NCI-H774 (cell line): ENCODE measurements at places on chromosomes 7 and 10.

GRCh38 chr7:77216181-77216845, 16.7 kb upstream of the FGL2 start:
- DNase-seq = no peak

GRCh38 chr7:34928052-34928451, 109.2 kb downstream of the DPY19L1 start:
- no peak for DNase-seq

GRCh38 chr7:104296266-104296665, 32.1 kb upstream of the LHFPL3 start:
- DNase-seq = no peak

- no peak for DNase-seq
Measured at GRCh38 chr7:47492716-47493325, 89.1 kb downstream of the TNS3 start.

DNA sequence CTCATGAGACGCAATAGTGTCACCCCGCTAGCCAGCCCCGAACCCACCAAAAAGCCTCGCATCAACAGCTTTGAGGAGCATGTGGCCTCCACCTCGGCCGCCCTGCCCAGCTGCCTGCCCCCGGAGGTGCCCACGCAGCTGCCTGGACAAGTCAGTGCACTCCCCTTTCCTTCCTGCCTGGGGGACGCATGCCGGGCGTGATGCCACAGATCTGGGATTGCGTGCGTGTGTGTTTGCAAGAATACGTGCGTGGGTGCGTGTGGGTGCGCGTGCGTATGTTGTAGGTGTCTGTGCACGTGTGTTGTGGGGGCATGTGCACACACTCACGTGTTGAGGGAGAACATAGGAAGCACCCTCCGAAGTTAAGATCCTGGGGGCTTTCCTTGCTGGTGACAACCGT, 23.5 kb downstream of the PFKFB3 start:
- no peak for DNase-seq

DNA sequence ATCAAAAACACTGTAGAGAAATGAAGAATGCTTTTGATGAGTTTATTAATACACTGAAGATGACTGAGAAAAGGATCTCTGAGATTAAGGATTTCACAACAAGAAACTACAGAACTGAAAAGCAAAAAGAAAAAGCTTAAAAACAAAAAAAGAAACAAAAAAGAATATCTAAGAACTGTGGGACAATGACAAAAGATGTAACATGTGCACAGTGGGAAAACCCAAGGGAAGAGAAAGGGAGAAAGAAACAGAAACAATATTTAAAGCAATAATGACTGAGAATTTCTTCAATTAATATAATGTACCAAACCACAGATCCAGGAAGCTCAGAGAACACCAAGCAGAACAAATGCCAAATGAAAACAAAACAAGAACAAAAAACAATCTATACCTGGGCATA, 42.2 kb downstream of the TFEC start:
- no peak for DNase-seq

- DNase-seq = no peak
Measured at GRCh38 chr10:93438613-93439253, 43.4 kb downstream of the MYOF start.

- DNase-seq = no peak
Measured at GRCh38 chr7:2105280-2105679, 127.5 kb downstream of the MAD1L1 start.

DNA sequence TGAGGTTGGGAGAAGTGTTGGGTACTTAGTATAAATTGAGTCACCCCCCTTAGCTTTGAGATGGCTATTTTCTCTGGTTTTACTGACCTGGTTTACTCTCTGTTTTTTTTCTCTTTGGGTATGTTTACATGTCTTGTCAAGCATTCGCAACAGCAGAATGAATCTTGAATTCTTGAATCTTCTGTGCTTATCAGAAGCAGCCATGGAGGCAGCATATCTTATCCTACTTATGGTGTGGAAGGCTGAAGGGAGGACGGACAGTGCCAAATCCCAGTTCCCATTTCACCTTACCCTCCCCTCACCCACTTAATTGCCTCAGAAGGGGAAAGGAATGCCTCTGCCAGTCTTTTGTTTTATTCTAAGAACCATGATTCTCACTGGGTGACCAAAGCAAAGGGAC, 3.7 kb downstream of the SND1 start:
- no peak for DNase-seq

DNA sequence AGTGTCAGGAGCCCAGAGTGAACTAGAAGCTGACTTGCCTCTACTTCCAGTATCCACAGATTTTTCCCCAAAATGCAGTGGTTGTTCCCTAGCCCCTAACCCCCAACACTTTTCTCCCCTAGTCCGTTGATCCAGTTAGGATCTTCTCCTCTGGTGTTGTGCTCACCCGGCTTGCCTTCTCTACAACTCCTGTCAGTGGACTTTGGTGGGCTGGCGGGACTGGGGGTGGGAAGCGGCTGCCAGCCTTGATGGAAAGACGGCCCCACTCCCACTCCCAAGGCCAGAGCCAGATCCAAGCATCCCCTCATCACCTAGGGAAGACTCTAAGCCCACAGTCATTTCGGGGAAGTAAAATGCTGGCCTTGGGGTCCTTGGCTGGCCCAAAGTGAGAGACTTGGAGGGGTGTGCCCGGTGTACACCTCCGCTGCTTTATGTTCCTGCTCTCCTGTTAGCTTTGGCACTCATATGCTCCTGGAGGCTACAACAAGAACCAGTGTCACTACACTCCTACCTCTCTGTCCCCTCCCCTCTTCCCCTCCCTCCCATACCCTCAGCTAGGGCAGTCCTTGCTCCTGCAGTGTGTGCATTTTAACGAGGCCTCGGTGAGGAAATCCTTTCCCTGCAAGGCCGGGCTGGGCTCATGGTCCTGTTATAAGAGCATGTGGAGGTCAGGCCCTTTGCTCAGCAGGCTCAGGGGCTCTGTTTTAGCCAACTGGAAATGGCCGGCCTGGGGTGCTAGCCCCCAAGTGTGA, 930 bp upstream of the HOXA10 start:
- DNase-seq = no peak

DNA sequence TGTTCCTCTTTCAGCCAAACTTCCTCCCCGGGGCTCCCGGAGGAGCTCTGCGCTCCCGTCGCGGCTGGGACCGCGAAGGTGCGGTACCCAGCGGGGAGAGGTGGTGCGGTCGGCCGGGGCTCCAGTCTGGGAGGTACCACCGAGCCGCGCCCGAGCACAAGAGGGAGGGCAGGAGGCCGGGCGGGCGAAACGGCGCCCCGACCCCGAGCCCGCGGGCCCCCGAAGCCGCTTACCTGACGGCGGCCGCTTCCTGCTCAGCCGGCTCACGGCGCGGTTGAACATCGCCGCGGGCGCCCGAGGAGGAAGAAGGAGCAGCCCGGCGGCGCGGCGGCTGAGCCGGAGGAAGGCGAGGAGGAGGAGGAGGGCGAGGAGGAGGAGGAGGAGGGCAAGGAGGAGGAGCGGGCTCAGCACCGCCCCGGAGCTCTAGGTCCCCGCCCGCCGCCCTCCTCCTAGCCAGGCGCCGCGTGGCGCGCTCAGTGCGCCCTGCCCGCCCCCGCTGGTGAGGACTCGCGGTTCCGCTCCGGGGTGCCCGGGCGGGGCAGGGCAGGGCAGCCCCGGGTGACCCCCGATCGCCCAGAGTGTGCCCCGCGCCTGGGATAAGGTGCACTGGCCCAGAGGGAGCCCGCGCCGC, at the start of gene RGS10:
TSS of gene RGS10 (minus strand) at position 363 of the 631 bp plus-strand sequence. CDS start at position 282, 81 bp downstream.
- no peak for DNase-seq

- peak; percentile 12 for DNase-seq
Measured at GRCh38 chr10:16521311-16522016, at the start of gene C1QL3. Gene C1QL3 (minus strand): TSS chr10:16521879. CDS start chr10:16521065, 814 bp downstream.

DNA sequence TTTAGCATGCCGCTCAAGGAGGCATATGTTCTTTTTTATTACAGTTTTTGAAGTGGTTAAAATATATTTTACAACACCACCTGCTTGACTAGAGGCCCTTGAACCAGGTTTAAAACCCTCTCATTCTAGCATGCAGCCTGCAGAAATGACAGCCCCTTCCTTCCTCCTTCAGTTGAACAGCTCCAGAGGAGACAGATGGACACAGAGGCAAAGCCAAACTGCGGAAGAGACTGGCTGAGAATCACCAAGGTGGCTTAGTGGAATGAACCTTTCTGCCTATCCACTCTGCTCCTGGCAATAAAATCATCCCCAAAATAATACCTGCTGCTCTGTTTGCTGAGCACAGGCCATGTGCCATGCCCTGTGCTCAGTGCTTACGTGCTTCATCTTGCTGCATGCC, 23.9 kb upstream of the PLPP4 start:
- DNase-seq = no peak

DNA sequence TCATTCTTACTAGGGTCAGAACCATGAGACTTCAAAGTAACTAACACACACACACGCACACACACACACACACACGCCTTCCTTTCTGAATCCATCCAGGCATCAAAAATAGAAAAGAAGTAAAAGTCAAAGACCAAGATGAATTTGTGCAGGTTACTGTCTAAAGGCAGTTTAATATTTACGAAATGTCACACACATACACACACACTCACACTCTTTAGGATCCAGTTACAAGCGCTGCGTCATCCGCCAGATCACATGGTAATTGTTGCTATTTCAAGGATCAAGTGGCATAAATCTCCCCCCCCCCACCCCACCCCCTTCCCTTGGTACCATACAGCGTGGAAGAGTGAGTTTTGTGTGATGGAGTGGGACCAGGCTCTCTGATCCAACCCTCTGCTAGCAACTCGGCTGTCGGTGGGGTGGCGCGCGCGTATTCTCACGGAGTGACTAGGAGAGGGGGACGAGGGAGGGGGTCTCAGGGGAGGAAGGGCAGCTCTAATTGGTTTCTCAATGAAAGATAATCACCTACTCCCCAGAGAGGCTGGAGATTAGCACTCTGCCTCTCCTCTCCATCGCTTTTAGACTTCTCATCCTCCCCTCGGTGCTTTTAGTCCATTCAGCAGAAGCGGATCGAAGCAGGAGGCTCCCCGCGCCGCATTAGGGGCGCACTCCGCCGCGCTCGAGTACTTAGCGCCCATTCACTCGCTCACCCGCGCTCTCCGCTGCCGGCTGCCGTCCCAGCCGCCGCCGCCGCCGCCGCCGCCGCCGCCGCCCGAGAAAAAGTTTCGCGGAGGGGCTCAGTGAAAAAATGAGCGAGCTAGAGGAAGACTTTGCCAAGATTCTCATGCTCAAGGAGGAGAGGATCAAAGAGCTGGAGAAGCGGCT, 83.5 kb upstream of the PRKG1 start:
- DNase-seq = no peak

DNA sequence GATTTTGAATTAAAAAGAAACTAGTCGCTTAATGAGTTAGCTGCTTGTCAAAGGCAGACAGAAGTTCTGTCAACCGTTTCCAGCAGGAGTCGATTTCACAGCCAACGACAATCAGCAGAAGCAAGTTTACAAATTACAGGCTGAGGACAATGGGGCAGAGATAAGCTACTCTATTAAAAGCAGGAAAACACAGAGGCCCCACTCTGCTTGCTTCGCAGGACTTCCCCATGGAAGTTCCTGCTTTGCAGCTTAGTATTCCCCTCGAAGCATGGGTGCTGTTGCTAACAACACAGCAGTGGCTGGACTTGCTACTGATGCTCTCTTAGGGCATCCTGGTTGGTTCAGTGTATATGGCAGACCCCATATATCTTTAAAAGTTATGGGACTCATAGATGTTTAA, 50.8 kb upstream of the KLF6 start:
- DNase-seq = no peak

DNA sequence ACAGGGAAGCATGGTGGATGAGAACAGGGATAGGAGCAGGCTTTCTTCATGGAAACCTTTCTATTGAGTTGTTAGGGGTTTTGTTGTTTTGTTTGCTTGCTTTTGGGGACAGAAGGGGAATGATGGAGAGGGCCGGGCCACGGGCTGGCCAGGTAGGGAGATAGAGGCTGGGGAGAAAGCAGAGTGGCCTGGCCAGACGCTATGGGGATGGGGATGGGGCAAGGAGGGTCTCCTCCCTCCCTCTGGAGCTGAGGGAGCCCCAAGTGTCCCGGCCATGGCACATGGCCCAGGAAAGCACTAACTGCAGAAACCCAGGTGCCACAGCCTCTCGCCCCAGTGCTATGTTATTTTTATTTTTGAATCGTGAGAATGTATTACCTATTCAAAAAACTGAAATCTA, 10.0 kb downstream of the AOC1 start:
- no peak for DNase-seq

DNA sequence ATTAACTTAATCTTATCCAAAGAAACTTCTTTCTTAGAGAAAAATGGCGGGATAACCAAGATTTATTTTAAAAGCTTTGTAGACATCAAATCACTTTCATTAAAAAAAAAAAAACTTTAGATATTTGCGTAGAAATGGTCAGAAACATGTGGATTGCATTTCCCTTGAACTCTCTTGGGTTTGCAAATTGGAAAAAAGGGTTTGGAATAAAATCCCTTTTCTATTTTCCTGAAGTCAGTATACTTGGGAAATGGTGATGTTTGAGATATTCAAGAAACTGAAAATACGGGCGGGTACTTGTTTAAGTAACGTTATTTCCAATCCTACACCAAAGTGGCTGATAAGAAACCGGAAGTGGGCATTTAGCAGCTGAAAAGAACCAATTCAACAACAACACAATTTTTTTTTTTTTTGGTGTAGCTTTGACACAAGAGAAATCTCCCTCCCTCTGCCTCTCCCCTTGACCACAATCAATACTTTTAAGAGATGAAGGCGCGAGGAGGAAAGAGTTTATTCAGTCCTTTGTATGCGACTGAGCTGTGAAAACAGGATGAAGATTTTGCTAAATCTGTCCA, 13.7 kb upstream of the GFRA1 start:
- DNase-seq = no peak
